ENCODE measurements at places on chromosomes 11 and 22.

DNA sequence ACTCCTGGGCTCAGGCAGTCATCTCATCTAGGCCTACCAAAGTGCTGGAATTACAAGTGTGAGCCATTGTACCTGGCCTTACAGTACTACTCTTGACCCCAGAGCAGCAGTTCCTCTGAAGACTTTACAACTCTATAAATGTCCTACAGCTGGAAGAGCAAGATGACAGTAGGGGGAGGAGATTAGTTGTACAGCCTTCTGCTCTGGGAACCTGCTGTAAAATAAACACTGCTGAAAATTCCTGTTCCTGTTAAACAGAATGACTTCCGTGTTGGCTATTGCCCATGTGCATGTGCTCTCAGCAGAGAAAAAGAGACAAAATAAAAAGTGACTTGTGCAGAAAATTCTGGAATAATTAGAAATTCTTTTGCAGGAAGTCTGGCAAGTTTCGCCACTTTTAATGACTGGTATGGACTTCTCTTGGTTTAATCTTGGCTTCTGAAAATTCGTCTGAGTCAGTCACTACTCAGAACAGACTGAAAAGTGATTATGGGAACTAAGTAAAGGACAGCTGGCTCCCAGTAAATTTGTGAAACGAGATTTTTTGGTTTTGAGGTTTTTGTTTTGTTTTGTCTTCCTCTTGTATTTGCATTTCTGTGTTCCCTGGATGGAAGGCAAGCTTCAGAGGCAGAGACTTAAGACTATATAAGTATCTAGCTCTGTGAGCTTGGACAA, 955.7 kb downstream of the DLG2 start:
- DNase-seq: no peak

- no peak for DNase-seq
Observed at GRCh38 chr11:124623861-124624525, 1.3 kb downstream of the TBRG1 start.

GRCh38 chr11:2419638-2420501, 19.3 kb downstream of the TSSC4 start:
- DNase-seq: peak; percentile 53

GRCh38 chr22:40178417-40179409, 988 bp downstream of the TNRC6B start:
- no peak for DNase-seq

- DNase-seq: no peak
Observed at GRCh38 chr11:45036733-45037132, 86.0 kb upstream of the TP53I11 start.

DNA sequence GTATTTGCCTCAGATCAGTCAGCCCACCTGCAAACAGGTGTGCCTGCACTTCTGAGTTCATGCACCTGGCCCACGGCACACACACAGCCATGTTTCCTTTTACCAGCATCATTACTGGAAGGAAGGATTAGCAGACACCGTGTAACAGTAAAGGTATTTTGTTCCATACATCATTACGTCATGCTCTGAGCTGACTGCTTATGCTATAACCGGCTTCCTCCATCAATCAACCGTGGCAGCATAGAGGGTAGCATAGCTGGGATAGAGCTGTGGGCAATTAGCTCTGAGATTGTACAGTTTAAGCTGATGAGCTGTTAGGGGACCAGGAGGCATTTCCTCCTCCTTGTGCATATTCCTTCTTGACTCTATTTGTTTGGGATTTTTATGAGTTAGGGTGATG, 102.4 kb downstream of the ME3 start:
- DNase-seq: no peak

DNA sequence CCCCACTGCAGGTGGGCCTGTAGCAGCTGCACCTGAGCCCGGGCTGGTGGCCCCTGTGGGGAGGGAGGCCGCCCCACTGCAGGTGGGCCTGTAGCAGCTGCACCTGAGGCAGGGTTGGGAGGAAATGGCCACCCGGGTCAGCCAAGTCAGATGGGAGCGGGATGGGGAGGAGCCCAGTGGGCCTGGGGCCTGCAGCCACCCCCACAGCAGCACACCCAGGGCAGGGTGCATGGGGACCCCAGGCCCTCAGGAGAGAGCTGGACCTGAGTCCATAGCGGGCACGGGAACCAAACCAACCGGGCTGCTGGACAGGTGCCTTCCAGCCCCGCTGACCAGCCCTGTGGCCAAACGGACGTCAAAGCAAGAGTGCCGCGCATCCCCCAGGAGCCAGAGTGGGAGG, 61.7 kb downstream of the BRD1 start:
- DNase-seq: no peak

GRCh38 chr11:121420398-121420797, 31.7 kb upstream of the SORL1 start:
- no peak for DNase-seq

- no peak for DNase-seq
Observed at GRCh38 chr22:33409079-33409478, 350.9 kb upstream of the SYN3 start.

- DNase-seq: no peak
Observed at GRCh38 chr11:1786466-1786865, 22.7 kb upstream of the CTSD start.

DNA sequence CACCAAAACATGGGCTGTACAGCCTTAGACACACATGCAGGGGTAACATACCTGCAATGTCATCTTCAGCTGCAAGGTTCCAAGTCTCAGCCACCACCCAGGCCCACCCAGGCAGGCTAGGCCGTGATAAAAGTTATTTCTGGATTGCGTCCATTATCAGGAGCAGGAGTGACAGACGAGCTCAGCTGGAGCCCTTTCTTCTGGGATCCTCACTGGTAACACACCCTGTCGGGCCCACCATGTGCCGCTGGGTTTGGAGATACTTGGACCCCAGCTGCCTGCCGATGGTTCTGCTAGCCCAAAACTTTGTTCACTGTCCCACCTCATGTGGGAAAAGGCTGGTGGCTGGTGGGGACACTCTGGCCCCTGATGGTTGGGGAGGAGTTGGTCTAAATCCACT, 24.8 kb downstream of the TMPRSS5 start:
- DNase-seq: no peak

DNA sequence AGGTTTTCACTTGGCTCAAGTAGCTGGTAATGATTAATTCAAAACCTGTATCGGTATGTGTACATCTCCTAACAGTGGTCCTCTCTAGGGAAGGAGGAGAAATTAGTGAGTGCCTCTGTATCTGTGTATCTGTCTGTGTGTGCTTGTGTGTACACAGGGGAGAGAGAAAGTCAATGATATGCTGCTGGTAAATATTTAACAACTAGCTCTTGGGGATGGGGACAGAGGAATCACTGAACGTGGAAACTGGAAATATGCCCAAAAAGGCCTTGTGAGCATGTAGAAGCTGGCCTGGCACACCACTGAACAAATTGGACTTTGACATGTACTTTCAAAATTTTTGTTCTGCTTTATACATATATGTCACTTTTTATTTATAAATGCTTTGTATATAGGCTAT, 214.0 kb upstream of the SYN3 start:
- no peak for DNase-seq

DNA sequence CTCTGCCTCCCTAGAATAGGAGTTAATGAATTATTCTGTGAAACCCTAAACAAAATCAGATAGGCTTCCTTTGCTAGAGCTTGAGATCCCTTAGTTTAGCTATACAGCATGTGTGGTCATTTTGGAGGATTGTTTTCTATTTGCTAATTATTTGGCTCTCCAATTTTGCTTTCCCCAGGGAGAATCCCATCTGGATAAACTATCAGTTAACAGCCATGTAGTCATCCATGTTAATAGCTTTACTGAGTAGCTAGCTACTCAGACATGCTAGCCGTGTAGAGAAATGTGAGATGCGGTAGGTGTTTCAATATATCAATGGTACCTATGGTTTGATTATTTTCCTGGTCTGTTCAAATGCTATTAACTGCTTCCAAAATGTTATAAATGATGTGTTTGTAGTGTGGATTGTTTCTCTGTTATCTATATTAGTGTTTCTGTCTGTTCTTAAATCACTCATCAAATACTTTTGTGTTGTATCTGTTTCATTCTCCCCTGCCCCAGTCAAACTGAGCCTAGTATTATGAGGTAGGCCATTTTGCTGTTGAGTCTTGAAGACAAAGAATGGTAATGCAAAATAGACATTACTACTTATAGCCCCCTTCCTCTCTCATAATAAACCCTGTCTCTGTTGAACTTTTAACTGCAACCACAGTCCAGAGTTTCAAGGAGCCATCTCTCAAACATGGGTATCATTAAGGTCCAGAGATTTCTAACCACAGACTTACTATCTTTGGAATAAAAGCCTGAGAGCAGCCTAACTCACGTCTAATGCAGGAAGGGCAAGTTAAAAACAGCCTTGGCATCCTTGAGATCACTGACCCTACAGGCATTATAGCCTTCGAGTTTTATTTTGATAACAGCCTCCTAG, 56.1 kb upstream of the GRAMD1B start:
- DNase-seq: no peak

DNA sequence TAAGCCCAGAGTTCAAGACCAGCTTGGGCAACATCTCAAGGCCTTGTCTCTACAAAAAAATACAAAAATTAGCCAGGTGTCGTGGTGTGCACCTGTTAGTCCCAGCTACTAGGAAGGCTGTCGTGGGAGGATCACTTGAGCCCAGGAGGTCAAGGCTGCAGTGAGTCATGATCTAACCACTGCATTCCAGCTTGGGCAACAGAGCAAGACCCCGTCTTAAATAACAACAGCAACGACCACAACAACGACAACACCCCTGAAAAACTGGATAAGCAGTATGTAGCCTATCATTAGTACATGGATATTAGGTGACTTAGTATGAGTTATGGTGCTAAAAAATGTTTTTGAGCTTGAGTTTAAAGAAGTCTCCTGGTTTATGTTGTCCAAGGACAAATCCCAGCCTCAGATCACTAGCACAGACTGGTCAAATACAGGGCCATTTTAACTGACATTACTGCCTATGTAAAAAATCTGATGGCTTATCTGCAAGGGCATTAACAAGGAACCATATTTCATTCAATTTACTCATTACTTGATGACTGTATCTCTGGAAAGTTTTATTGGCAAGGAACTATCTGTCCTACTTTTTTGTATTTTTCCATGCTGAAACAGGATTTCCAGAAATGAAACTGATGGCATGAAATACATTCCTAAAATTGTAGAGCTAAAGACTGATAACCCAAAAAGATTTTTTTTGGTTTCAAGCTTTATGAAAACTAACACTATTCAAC, 23.4 kb downstream of the C2CD3 start:
- DNase-seq: no peak

- no peak for DNase-seq
Observed at GRCh38 chr11:114813189-114813718, 134.9 kb downstream of the NXPE2 start.

DNA sequence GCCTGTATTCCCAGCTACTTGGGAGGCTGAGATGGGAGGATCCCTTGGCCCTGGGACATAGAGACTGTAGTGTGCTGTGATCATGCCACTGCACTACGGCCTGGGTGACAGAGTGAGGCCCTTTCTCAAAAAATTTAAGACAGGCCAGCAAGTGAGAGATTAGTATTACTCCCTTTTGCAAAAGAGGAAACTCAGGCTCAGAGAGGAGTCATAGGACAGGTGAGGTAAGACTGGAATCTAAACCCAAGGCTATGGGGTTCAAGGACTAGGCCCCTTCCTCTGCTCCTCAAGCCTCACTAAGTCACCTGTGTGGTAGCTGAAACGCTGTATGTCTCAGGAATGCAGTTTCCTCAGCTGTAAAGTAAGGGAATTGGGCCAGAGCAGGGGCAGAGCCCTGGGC, 1.6 kb upstream of the P2RY2 start:
- DNase-seq: no peak

DNA sequence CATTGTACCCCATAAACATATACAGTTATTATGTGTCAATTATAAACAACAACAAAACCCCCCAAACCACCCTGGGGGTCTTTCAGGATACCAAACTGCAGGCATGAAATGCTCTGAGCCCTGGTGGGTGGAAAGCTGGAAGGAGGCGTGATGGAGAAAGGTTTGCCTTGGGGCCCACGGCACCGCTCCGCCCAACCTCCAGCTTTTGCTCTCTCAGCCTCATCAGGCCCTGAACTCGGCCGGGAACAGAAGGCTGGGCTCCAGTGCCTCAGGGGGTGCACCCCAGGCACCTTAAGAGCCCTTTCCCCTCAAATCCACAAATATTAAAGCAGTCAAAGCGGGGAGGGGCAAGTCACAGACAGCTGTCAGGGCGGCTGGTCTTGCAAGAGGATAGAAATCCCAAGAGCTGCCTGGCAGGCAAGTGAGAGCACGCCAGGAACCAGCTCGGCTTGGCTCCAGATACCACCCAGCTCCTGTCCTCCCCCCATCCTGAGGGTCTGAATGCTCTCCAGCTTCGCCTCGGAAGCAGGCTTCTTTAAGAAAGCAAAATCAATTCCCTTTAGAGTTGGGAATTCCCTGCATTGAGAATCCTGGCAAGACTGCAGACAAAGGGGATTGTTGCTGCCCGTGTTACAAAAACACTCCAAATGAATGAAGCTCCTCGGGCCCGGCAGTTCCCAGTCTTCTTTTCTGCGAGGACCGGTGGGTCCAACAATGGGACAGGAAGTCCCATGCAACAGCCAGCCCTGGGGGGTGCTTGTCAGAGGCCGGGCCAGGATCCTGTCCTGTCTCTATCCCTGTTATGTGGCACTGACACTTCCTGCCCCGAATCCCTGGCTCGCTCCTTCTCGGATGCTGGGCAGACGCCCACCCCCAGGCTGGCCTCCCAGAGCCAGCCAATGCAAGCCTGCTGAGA, 80.8 kb downstream of the NAT10 start:
- no peak for DNase-seq

- no peak for DNase-seq
Observed at GRCh38 chr11:78140392-78141077, 1.1 kb upstream of the ALG8 start.

DNA sequence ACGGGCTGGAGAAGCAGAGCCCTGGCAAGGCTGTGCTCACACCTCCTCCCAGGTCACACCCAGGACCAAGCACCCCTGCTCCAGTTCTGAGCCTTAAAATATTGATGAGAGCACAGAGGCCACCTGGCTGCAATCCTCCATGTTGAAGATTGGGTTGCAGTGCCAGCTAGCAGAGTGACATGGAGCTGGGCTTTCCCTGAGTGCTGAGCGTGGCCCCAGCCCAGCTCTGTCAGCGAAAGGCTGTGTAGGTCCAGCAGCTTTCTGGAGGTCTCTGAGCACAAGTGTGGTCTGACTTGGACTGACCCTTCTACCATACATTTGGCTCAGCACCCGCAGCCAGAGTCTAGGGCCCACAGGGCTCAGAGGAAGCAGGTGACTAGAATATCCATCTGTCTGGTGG, 4.0 kb upstream of the CHKA start:
- DNase-seq: no peak

DNA sequence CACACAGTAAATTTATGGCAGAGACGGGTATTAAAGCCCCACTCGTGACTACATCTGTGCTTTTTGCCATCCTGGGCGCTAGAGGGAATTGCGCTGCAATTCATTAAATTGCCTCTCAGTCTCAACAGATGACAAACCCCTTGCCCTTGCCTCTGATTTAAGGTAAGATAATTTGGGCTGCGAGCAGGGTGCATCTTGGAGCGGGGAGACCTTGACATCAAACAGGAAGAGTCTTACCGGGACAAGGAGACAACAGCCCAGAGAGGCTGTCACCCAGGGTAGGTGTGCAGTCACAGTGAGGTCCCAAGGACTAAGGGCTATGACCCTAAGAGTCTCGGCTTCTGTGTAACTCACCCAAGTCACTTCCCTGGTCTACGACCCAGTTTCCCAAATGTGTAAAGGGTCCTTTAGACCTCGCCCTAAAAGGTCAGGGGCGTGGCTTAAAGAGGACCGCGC, 449 bp upstream of the TOM1 start:
- DNase-seq: no peak
